ENCODE measurements at places on chromosomes 16 and 17.

DNA sequence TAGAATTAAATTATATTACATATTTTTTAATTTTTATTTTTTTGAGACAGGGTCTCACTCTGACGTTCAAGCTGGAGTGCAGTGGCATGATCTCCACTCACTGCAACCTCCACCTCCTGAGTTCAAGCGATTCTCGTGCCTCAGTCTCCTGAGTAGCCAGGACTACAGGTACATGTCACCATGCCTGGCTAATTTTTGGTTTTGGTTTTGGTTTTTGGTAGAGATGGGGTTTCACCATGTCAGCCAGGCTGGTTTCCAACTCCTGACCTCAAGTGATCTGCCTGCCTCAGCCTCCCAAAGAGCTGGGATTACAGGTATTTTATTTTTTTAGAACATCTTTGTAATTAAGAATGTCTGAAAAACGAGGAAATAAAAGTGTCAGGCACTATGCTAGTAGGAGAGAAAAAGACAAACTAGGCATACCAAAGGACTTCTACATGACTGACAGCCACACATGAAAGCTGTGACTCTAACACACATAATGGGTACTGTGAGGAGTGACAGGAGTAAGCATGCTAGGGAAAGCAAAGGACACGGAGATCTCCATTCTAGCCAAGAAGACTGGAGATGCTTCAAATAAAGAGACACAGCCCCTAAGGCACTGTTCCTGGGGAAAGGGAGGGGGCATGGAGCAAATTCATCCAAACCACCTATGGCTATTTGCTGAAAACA lies 7.3 kb downstream of the GNA13 start:
- DNase-seq = no peak

DNA sequence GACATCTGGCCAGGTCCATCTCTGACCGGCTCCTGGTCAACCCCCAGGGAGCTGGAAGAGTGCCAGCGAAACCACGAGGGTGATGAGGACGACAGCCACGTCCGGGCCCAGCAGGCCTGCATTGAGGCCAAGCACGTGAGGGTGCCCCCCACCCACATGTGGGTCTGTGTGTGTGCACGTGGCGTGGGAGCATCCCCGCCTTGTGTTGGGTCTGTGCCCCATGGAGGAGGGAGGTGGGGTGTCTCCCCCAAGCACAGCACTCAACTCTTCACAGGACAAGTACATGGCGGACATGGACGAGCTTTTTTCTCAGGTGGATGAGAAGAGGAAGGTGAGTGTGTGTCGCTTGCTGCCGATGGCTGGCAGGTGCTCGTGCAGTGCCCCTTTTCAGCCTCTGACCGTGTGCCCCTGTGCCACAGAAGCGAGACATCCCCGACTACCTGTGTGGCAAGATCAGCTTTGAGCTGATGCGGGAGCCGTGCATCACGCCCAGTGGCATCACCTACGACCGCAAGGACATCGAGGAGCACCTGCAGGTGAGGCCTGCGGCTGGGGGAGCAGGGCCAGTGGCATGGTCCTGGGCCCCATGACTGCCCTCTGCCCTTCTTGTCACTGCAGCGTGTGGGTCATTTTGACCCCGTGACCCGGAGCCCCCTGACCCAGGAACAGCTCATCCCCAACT lies 1.7 kb downstream of the STUB1 start:
- DNase-seq = no peak

GRCh38 chr16:84039696-84040095 lies 2.9 kb downstream of the SLC38A8 start:
- no peak for DNase-seq

- DNase-seq = peak; percentile 59
Measured at GRCh38 chr16:86072328-86073102, 173.6 kb downstream of the IRF8 start.

DNA sequence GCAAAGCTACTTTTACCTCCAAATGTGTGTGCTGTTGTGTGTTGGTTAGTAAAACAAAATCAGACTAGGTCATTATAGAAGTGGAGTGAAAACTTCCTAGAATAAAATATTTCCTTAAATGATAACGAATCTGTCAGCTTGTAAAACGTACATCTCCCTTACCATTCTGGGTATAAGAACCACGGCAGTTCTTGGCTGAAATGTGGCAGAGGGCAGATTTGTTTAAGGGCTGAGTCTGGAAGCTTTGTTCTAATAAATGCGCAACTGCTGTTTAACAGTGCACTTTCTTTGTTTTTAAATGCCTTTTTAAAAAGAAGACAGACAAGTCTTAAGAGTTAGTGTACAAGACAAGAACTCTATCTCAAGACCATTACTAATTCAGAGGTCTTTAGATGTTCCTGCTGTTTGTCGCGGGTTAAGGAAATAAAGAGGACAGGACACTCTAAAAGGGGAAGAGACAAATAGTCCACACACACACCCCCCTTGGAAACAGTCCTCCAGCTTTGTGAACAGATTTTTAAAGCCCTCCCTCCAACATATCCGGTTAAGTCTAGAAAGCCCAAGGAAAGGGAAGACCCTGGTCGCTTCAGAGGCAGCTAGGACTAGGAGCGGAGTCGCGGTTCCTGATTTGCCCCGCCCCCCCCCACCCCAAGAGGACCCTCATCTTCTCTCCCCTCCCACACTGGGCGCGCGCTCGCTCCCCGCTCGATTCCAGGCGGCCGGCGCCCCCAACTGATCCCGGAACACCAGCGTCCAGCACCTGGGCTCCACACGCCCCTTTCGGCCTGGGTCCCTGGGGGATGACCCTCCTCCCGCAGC lies 658 bp downstream of the SYNRG start:
- DNase-seq = peak; percentile 33

- DNase-seq = no peak
Measured at GRCh38 chr17:76033139-76033538, 6.0 kb upstream of the EVPL start.

- no peak for DNase-seq
Measured at GRCh38 chr16:60452646-60453045, 1583.6 kb downstream of the CDH8 start.

DNA sequence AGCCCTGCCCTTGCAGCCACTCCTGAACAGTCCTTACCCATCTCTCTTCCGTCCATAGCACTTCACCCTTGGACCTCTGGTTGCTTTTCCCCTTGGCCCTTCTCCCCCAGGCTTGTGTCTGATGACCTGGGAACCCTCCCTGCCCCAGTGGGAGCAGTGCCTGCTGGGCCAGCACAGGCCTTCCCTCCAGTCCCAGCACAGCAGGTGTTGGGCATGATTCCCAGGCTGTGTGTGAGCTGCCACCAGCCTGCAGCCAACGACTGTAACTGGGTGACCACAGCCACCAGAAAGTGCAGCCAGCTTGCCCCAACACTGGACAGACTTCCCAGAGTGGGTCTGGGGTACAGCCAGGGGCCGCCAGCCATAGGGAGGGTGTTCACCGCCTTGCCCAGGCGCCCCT lies 30.0 kb downstream of the CRAMP1 start:
- DNase-seq = no peak

DNA sequence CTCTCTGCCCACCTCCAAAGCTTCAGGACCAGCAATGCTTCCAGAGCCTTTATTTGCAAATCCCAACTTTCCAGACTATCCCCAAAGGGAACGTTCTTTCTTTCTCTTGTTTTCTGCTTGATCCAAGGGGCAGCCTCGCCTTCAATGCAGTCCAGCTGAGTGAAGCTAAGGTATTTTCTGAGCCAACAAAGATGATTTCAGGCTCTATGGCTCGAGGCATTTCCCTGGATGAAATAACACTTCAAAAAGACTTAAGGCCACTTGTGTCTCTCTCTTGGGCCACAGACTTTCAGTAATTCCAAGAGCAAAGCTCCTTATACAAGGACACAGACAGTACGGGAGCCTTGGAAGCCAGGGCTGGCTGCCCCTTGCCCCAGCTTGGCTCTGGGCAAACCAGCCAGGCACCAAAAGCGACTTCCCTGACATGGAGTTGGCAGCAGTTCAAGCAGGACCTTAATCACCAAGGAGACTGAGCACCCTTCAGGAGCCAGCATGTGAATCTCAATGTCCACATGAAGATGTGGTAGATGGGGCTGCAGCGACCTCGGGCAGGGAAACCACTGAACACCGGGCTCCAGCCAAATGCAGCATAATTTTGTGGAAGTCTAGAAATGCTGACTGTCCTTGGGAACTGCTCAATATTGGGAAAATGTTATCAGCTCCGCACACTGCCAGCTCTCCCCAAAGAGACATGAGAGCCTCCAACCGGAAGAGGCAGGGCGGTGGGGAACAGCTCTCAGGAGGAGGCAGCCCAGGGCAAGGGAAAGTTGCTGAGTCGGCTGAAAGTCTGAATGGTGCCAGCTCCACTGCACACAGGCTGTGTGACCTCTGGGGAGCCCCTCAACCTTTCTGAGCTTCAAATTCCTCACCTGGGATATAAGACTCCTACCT lies 39.0 kb downstream of the TK2 start:
- no peak for DNase-seq

DNA sequence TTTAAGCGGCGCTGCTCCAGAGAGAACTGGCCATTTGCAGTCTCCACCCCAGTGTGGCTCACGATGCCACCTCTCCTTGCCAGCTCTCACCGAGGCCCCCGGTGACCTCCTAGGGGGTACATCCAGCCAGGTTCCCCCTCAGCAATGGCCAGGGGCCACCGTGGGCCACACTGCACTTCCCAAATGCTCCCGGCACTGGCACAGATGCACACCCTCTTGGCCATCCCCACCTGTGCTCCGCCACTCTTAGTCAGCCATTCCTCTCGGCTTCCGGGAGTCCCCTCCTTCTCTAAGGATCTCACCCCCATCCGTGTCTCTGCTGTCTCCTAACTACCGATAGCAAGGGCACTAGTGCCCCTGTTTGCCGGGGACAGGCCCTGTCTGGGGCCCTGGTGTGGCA lies 25.8 kb downstream of the MLYCD start:
- DNase-seq = no peak

- DNase-seq = no peak
Measured at GRCh38 chr17:66578781-66579489, 256.0 kb upstream of the CACNG5 start.

DNA sequence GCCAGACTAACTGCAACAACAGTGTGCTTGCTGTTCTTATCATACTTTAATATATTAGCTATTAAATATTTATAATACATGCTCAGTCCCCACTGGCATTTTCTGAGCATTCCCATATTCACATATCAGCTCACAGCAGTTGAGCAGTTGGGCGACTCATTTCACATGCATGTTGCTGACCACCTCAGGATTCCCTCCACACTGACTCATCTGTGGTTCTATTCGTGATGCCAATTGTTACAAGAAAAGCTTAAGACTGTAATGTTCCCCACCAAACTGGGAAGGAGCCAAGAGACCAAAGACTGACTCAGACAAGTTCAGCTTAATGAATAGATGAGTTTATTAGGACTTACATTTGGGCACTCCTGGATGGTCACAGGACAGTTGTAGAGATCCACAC lies 100.3 kb upstream of the KIF2B start:
- no peak for DNase-seq

DNA sequence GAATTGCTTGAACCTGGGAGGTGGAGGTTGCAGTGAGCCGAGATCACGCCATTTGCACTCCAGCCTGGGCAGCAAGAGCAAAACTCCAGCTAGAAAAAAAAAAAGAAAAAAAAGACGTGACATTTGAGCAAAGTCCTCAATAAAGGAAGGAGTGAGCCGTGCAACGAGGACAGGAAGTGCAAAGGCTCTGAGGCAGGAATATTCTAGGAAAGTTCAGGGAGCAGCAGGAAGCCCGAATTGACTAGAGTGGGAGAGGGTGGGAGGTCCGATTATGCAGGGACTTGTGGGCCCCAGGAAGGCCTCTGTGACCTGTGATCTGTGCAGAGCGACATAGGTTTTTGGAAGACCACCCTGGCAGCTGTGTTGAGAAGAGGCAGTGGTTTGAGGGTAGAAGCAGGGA lies 8.6 kb upstream of the LASP1NB start:
- DNase-seq = no peak

DNA sequence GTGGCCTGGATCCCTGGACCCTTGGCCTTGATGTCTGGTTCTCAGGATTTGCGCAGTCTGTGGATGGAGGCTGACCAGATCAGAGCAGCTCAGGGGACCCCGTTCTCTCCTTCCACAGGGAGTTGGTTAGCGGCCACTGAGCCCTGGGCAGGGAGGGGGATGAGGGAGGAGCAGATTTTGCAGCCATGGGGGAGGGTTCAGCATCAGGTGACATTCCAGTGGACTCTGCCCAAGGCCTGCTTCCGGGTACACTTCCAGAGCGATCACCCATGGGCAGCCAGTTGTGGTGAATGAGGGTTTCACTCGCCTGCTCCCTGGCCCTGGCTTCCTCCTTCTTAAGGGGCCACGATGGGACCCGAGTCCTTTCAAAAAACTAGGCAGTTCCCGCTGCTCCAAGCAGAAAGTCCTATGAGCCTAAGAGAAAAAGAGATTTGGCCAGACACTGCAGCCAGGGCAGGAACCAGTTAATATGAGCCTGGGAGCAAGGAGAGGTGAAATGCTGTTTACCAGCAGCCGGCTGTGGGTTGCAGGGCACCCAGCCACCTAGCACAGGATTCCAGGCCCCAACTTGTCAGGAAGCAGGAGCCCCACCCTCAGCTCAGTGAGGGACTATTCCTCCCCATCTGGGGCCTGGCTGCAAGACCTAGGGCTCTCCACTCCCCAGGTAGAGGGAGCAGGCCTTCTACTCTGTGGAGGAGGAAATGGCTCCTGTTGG lies 4.7 kb upstream of the GPRC5C start:
- DNase-seq = no peak

GRCh38 chr17:28001149-28001548 lies 41.3 kb upstream of the NLK start:
- no peak for DNase-seq

GRCh38 chr17:22703204-22703603 lies 1010.9 kb downstream of the KCNJ18 start:
- DNase-seq = no peak

DNA sequence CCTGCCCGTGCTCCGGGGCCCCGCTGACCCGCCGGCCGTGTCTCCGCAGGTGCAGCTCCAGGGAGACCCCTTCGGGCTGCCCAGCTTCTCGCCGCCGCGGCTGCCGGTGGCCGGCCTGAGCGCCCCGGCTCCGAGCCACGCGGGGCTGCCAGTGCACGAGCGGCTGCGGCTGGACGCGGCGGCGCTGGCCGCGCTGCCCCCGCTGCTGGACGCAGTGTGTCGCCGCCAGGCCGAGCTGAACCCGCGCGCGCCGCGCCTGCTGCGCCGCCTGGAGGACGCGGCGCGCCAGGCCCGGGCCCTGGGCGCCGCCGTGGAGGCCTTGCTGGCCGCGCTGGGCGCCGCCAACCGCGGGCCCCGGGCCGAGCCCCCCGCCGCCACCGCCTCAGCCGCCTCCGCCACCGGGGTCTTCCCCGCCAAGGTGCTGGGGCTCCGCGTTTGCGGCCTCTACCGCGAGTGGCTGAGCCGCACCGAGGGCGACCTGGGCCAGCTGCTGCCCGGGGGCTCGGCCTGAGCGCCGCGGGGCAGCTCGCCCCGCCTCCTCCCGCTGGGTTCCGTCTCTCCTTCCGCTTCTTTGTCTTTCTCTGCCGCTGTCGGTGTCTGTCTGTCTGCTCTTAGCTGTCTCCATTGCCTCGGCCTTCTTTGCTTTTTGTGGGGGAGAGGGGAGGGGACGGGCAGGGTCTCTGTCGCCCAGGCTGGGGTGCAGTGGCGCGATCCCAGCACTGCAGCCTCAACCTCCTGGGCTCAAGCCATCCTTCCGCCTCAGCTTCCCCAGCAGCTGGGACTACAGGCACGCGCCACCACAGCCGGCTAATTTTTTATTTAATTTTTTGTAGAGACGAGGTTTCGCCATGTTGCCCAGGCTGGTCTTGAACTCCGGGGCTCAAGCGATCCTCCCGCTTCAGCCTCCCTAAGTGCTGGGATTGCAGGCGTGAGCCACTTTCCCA lies 5.9 kb downstream of the CTF1 start:
- peak; percentile 70 for DNase-seq

GRCh38 chr17:17181666-17182597 lies 24.2 kb downstream of the PLD6 start:
- peak; percentile 68 for DNase-seq

- no peak for DNase-seq
Measured at GRCh38 chr17:45679426-45679825, 104.7 kb upstream of the CRHR1 start.

- DNase-seq = no peak
Measured at GRCh38 chr16:73019457-73020362, 28.2 kb downstream of the ZFHX3 start.
